ENCODE measurements at places on chromosomes 3 and 15.

DNA sequence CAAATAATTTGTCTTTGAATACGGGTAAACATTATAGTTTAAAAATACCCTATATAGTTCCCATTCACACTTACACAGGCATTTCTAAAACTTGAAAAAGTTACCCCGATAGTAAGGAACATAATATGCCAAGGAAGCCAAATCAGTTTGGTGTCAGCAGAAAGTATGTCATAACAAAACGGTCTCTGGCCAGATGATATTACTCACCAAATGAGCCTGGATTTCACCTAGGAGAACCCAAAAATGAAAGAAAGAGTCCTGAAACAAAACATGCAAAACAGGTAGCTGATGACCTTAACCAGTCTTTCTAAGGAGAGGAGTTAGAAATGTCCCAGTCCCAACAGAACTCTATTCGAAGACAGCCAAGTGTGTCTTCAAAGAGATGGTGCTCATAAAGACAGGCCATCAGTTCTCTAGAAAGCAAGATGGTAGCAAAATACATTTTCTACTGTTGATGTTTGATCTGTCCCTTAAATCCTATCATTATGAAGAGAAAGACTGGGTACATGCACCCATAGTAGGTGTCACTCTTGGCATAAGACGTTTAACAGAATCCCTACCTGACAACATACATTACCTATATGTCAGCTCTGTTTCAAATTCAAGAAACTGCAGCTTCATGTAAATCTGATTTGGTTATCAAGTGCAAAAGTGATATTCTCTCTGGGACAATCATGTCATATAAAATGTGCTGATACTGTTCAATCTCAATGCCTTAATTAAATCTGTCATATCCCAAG lies 942.5 kb downstream of the ROBO1 start:
- no peak for DNase-seq

GRCh38 chr3:196406811-196407470 lies 25.3 kb downstream of the UBXN7 start:
- DNase-seq, result no peak

DNA sequence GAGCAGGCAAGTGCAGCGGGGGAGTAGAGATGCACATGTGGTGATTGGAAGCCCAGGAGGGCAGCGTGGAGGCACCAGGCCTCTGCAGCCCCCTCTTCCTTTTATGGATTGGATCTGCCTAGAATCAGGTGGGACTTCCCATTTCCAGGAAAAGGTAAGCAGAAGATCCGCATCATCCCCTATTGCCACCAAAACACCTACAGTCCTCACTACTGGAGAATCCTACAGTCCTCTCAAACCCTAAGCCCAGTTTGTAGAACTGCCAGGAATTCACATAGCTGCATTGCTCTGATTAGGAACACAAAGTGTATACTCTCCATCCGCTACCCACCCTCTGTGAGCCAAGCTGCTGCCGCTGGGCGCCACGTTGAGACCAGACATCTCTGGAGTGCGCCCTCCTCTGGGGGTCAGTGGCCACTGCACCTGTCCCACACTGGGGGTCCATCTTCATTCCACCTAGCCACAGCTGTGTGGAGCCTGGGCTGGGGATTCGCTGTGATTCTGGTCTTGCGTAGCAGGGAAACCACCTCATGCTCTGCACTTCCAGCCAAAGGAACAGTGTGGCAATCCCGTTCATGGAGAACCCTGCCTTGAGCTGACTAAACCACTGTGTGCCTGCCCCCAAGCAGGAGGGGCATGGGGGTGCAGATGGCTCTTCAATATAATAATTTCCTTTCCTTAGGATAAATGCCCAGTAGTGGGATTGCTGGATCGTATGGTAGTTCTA lies 88.9 kb upstream of the PTX3 start:
- peak; percentile 4 for DNase-seq

- DNase-seq, result no peak
These were observed 21.2 kb downstream of the NR1D2 start for GRCh38 chr3:23966328-23966727.

GRCh38 chr3:2082871-2083480 lies 15.7 kb upstream of the CNTN4 start:
- no peak for DNase-seq

GRCh38 chr15:74383695-74384565 lies 16.5 kb upstream of the CYP11A1 start:
- DNase-seq, result no peak
